ENCODE measurements at places on chromosomes 7 and 10. TPM values are rescaled to one million over a fixed set of nuclear protein-coding genes. Genes with fewer than 3 reads are reported as not detected.

PAX4 gene
- total RNA-seq = not detected

YKT6 gene
- 92.8 TPM for total RNA-seq

VWDE gene
- 1.9 TPM for total RNA-seq

SOSTDC1 gene
- total RNA-seq = not detected

FBXO24 gene
- 0.42 TPM for total RNA-seq

GRCh38 chr7:54292171-54292925, 249.8 kb upstream of the VSTM2A start:
- no peaks in the 10 kb centered on the region for H3K27me3 ChIP-seq
- no peak overlapping the region for H3K4me3 ChIP-seq
- H3K4me1 ChIP-seq = no peaks in the 10 kb centered on the region
- no peak overlapping the region for H3K27ac ChIP-seq
- no peak for DNase-seq
- H3K36me3 ChIP-seq = no peaks in the 10 kb centered on the region

- H3K36me3 ChIP-seq = no peaks in the 10 kb centered on the region
- DNase-seq = no peak
- no peak overlapping the region for H3K27ac ChIP-seq
- no peaks in the 10 kb centered on the region for H3K27me3 ChIP-seq
- no peak overlapping the region for H3K4me3 ChIP-seq
Measured at GRCh38 chr7:102241431-102241830, 45.2 kb upstream of the SH2B2 start.

DNA sequence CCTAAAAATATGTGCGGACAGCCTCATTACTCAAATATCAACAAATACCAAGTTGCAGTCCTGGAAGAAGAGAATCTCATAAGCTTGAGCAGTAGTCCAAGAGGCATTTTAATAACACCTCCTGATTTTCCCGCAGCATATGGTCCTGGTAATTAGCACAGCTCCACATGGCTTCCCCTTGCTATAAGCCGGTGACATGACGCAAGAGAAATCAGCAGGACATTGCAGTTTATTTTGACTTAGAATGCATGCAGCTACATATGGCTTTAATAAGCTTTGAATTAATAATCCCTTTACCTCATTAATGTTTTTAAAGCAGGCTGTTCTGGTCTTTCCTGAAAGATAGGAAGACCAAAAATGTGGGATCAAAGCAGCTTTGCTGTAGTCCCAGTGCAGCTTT, 137.6 kb downstream of the RAMP3 start:
- no peak overlapping the region for H3K4me3 ChIP-seq
- H3K27ac ChIP-seq = no peak overlapping the region
- H3K27me3 ChIP-seq = peaks cover 17% of the 10 kb centered on the region
- H3K4me1 ChIP-seq = no peaks in the 10 kb centered on the region
- no peak for DNase-seq
- no peaks in the 10 kb centered on the region for H3K36me3 ChIP-seq

GRCh38 chr10:111117528-111118277, 40.9 kb downstream of the ADRA2A start:
- no peak for DNase-seq
- no peak overlapping the region for H3K4me3 ChIP-seq
- H3K4me1 ChIP-seq = peaks cover 10% of the 10 kb centered on the region
- H3K36me3 ChIP-seq = no peaks in the 10 kb centered on the region

DNA sequence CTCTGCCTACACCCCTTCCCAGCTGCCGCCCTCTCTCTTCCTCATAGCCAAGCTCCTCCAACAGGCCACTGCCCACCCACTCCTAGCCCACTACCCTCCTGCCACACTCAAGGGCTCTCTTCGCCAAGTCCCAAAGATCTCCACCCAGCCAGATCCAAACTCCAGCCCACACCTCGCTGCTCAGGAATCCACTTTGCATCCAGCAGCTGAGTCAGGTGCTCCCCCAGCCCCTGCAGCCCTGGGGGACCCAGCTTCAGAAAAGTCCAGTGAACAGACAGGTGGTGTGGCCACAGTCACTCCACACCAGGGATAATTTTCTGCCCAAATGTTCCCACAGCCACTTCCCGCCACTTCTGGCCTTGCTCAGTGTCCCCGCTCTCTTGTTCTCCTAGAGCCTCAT, 10.9 kb downstream of the OGDHL start:
- no peaks in the 10 kb centered on the region for H3K27me3 ChIP-seq
- no peak overlapping the region for H3K27ac ChIP-seq
- H3K4me1 ChIP-seq = no peaks in the 10 kb centered on the region
- H3K36me3 ChIP-seq = no peaks in the 10 kb centered on the region
- DNase-seq = no peak

DNA sequence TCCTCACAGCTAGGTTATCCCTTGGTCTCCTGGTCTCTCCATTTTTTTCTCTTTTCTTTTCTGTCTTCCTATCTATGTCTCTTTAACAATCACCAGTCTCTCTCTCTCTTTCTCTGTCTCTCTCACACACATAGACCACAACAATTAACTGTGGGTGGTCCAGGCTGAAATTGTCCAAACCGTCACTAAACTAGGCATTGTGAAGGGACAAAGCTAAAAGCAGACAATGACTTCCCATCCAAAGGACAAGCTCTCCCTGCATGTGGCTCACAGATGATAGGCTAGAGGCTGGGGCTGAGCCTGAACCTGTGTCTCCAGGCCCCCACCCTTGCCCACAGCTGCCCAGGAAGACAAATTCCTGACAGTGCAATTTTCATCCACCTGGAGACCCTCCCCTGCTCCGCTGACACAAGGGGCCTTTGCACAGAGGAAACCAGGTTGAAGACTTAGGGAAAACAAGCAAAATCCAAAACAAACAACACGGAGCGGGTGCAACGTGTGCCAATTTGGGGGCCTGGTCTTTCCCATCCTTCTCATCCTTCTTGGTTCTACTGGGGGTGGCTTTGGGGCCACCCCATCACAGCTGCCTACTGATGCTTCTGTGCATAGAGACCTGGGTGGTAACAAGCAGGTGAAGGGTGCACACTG, 755.4 kb downstream of the GRID1 start:
- H3K4me1 ChIP-seq = peaks cover 25% of the 10 kb centered on the region
- no peaks in the 10 kb centered on the region for H3K36me3 ChIP-seq
- no peak for DNase-seq
- H3K4me3 ChIP-seq = no peak overlapping the region
- peaks cover 25% of the 10 kb centered on the region for H3K27me3 ChIP-seq

GRCh38 chr7:5598261-5598761, 174.7 kb upstream of the TNRC18 start:
- H3K4me3 ChIP-seq = no peak overlapping the region
- H3K36me3 ChIP-seq = peaks cover 4% of the 10 kb centered on the region
- peaks cover 22% of the 10 kb centered on the region for H3K4me1 ChIP-seq
- no peak overlapping the region for H3K27ac ChIP-seq
- H3K27me3 ChIP-seq = peaks cover 5% of the 10 kb centered on the region

DNA sequence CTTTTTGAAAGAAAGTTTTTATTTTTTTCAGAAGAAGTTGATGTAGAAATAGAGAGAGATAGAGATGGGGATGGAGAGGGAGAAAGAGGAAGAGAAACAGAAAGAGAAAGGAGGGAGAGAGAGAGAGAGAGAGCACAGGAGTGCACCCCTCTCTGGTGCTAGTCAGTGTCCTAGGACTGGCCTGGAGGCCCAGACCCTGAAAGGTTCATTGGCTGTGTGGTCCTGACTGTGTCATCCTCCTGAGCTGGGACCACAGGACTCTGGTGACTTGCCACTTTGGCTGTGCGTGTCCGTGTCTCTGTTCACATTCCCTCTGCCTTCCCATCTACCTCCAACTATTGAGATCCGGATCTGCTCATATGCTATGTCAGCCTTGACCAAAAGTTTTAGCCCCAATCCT, 62.1 kb upstream of the SHH start:
- H3K4me1 ChIP-seq = no peaks in the 10 kb centered on the region
- H3K27me3 ChIP-seq = peaks cover 5% of the 10 kb centered on the region
- H3K4me3 ChIP-seq = no peak overlapping the region
- DNase-seq = no peak
- H3K36me3 ChIP-seq = no peaks in the 10 kb centered on the region

DNA sequence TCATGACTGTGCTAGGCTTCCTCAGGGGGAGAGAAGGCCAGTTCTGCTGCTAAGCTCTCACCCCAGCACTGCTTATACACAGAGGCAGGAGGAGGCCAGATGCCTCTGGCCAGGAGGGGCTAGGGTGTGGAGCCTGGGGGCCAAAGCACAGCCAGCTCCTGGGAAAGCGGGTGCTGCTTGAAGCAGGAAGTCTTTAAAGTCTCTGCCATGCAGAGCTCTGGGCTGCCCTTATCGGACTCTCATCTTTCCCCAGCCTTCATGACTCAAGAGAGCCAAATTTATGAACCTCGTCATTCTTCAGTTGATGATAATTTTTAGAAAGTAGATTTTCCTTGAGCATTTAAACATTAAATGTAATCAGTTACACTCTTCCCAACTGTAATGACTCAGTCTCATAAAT, 11.2 kb upstream of the TSPAN14 start:
- H3K4me3 ChIP-seq = no peak overlapping the region
- H3K36me3 ChIP-seq = no peaks in the 10 kb centered on the region
- H3K27ac ChIP-seq = no peak overlapping the region

- peaks cover 1% of the 10 kb centered on the region for H3K4me1 ChIP-seq
- no peak overlapping the region for H3K27ac ChIP-seq
- DNase-seq = no peak
- peaks cover 29% of the 10 kb centered on the region for H3K36me3 ChIP-seq
Measured at GRCh38 chr10:128081720-128082119, 44.5 kb downstream of the MKI67 start.

- peaks cover 11% of the 10 kb centered on the region for H3K4me1 ChIP-seq
- H3K4me3 ChIP-seq = no peak overlapping the region
- H3K27ac ChIP-seq = no peak overlapping the region
- no peak for DNase-seq
Measured at GRCh38 chr10:101451667-101452069, 97.7 kb downstream of the BTRC start.

DNA sequence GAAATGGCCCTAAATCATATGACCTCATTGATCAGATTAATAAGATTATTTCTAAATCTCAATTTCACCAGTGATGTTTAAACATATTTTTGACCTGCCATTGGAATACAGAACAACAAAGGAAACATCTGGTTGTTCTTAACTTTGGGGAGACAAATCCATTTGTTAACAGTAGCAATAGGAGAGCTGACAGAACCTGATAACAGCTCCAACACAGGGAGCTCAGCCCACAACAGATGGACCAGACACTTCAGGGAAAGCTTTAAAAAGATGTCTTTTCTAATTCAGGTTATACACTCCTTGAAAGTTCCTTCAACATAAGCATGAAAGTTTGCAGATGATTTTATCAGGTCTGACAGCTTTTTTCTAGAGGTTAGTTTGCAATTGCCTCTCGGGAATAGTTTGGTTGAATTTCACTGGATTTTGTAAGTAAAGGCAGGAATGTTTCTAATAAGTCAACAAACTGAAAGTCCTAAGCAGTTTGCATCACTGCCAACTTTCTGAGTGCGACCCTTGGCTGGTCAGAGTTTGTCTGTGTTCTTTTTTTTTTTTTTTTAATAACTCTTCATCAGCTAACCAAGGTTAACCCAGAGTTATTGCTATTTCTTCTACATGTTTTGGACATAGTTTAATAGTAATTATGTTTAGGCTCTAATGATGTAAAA, 6.5 kb upstream of the MET start:
- no peaks in the 10 kb centered on the region for H3K4me1 ChIP-seq
- H3K36me3 ChIP-seq = no peaks in the 10 kb centered on the region
- DNase-seq = no peak
- H3K27me3 ChIP-seq = peaks cover 37% of the 10 kb centered on the region
- no peak overlapping the region for H3K27ac ChIP-seq

DNA sequence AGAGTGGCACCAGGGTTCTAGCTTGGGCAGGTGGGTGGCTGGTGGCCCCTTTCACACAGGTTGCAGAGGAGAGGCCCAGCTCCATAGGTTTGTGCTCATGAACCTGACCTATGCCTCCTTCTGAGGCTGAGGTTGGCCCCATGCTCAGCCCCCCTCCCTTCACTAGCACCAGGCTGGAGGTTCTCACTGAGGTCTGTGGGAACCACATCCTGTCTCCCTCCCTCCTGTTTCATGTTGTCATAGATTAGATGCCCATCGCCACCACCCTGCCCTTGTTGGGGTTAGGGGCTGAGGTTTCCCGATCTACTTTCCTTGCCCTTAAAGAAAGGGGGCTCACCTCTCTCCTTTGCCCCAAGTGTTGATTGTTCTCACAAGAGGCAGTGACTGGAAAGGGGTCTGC, 14.7 kb downstream of the NEUROG3 start:
- no peak overlapping the region for H3K27ac ChIP-seq
- H3K4me1 ChIP-seq = peaks cover 7% of the 10 kb centered on the region
- peaks cover 13% of the 10 kb centered on the region for H3K27me3 ChIP-seq
- no peaks in the 10 kb centered on the region for H3K36me3 ChIP-seq
- DNase-seq = peak; percentile 68
